ENCODE measurements at places on chromosomes 7 and 10. TPM values are rescaled to one million over a fixed set of nuclear protein-coding genes. Genes with fewer than 3 reads are reported as not detected.

The WNT16 gene
- not detected for total RNA-seq

The EEPD1 gene
- total RNA-seq = 8.0 TPM

The FFAR4 gene
- total RNA-seq = 0.43 TPM

The ADAMTS14 gene
- 0.37 TPM for total RNA-seq

The GPAM gene
- total RNA-seq = 3.7 TPM

The OR2A12 gene
- total RNA-seq = not detected

The PSAP gene
- total RNA-seq = 334 TPM

The PRSS37 gene
- total RNA-seq = not detected

The KCP gene
- 0.23 TPM for total RNA-seq

The ARPC1A gene
- total RNA-seq = 60.2 TPM

The ANKRD1 gene
- total RNA-seq = 2.3 TPM

The IFIT1B gene
- not detected for total RNA-seq

The CDCA7L gene
- 20.9 TPM for total RNA-seq

The PRLHR gene
- total RNA-seq = 0.46 TPM

The LIPK gene
- not detected for total RNA-seq

The NKX2-3 gene
- 0.43 TPM for total RNA-seq

The CRPPA gene
- 1.8 TPM for total RNA-seq

The DOCK4 gene
- total RNA-seq = 8.4 TPM

The PTN gene
- total RNA-seq = 0.37 TPM

The ENKUR gene
- total RNA-seq = not detected

The UNCX gene
- total RNA-seq = not detected

The TSPAN33 gene
- 18.2 TPM for total RNA-seq

The SPDYE8 gene
- total RNA-seq = not detected

The ST8SIA6 gene
- not detected for total RNA-seq

The SPDYE5 gene
- total RNA-seq = not detected

The CALML5 gene
- not detected for total RNA-seq

The PRKAR2B gene
- total RNA-seq = 9.5 TPM

The NEUROG3 gene
- not detected for total RNA-seq

The GLCCI1 gene
- total RNA-seq = 3.8 TPM

The CFAP70 gene
- 3.1 TPM for total RNA-seq

The CAMK1D gene
- 25.4 TPM for total RNA-seq

The TFEC gene
- 0.19 TPM for total RNA-seq

The LIPM gene
- not detected for total RNA-seq

The KAZALD1 gene
- total RNA-seq = 0.43 TPM

The VOPP1 gene
- total RNA-seq = 15.1 TPM

The GPR37 gene
- 1.5 TPM for total RNA-seq

The PRRT4 gene
- not detected for total RNA-seq

The SLC39A12 gene
- total RNA-seq = not detected

The ZNF736 gene
- total RNA-seq = 8.7 TPM

The MARVELD1 gene
- total RNA-seq = 4.6 TPM

The SLC18A2 gene
- total RNA-seq = 0.39 TPM

The CFAP43 gene
- 1.7 TPM for total RNA-seq

The NPFFR1 gene
- 0.03 TPM for total RNA-seq

All from pancreas (tissue), 10 donors.